ENCODE measurements at places on chromosomes 4 and X.

GRCh38 chr4:158913766-158914165, 144.9 kb downstream of the FNIP2 start:
- DNase-seq: no peak

DNA sequence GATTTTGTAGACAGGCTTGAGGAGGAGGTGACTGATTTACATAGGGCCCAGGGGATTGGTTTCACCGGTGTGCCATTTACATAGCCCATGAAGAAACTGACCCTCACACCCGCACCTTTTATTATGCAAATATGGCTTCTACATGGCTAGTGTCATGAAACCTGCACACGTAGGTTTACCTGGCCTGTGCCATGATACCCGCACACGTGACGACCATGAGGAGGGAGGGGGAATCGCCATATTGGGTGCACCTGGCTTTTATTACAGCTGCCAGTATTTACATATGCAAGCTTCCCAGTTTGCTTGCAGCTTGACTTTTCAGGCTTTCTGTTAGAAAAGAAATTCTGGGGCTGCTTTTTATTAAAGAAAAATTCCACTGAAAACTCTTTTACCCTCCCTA, 359.7 kb downstream of the ADAM29 start:
- DNase-seq: no peak

GRCh38 chrX:87572901-87573300, 55.3 kb downstream of the KLHL4 start:
- DNase-seq: no peak

GRCh38 chr4:138686106-138686835, 329.3 kb upstream of the NOCT start:
- DNase-seq: no peak

DNA sequence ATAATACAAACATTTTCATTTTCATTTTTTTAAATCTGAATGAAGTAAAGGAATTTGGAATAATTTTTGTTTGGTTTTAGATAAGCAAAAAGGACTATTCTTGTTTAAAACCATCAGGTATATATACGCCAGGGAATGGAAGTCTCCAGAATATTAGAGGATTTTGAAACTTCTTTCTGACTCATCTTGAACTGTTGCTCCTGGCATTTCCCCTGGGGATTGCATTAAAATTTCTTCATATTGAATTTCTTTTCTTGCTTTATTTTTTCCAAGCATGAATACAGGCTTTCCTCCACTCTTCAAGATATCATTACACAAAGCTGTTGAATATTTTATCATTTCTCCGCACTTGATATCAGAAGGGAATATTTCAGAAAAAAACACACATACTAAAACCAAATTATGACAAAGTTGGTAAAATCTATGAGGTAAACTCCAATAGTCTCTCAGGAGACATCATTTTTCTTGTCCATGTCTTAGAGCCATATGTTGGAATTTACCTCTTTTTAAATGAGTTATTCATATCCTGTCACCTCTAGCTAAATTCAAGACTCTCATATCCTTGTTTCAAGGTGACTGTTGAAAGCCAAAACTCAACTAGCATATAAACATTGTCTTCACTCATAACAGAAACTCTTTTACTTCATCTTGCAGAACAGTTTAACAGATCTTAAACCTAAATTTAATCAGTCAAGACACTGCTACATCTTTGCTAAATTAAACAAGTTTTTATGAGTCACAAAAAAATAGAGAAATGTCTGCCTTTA, 20.7 kb upstream of the CSN1S1 start:
- no peak for DNase-seq

DNA sequence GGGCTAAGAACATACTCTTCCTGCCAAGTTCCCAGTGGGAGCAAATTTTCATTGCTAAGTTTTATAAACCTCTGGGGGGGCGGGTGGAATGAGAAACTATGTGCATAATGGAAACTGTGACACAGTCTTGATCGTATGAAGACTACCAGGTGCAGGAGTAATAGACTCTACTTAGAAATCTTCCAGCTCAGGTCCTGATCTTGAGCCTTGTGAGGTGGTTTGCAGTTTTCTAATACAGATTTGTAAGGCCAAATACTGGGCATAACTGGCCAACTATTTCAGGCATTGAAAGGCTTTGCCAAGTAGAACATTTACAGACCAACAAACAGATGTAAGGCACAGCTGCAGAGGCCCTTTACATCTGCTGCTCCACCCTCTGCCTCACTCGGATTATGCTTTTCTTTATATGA, 89.7 kb upstream of the CBR4 start:
- no peak for DNase-seq

GRCh38 chr4:68469482-68469881, 22.2 kb downstream of the TMPRSS11E start:
- DNase-seq: no peak

DNA sequence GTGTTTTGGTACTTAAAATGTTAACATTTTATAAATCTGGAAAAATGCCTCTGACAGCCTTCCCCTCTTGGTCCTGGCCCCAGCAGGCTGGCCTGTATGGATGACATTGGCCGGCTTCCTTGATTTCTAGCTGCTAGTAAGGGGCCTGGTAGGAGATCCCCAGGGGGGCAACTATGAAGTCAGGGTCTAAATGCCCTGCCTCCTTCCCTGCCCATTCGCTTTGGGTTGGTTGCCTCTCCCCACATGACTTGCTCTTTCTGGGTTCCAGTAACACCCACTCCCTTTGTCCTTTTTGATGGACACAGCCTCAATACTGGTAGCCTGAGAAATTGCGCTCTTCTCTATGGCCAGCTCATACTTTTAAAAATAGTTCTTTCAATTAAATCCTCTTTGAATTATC, 78.0 kb upstream of the MAD2L1 start:
- DNase-seq: no peak

- no peak for DNase-seq
Observed at GRCh38 chrX:44072631-44073030, 99.4 kb upstream of the NDP start.

DNA sequence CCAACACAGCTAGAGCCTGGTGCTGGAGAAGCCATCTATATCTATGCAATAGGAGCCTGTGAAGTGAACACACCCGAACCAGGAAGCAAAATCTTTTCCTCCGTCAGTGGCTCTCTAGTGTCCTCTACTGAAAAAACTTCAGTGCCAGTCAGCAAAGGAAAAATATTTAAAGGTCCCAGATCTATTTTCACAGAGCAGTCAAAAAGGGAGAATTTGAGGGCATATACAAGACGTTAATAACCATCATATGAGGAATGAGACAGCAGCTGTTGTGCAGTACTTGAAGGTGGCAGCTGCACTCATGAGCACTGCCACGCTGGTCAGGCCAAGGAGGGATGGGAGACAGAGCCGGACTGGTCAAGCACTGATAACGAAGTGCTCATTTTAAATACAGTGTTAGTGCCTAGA, 14.4 kb downstream of the MCUB start:
- DNase-seq: no peak

GRCh38 chr4:147597561-147597960, 19.6 kb upstream of the TMEM184C start:
- DNase-seq: no peak

DNA sequence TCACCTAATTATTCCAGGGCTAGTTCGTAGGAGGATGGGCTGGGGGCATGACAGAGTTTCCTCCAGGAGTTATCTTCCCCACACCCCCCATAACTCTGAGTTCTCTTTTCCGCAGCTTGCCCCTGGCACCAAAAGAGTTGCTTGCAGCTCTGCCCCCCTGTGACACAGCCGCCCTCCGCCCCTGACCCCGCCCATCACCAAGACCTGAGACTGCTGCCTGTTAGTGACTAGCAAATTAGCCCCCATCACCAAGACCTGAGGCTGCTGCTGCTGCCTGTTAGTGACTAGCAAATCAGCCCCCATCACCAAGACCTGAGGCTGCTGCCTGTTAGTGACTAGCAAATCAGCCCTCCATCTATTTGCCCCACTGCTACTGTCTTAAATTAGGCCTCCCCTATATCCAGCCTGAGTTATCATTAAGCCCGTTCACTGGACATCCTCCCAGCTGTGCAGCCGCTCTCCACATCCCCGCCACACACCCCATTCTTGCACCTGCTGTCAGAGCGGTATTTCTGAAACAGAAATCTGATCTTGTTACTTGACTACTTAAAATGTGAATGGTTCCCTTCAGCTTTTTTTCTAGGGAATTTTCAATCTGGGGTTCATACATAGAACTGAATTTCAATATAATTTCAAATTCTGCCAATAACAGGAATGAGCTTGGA, 1.5 kb upstream of the PAPSS1 start:
- peak; percentile 8 for DNase-seq

GRCh38 chr4:71772592-71772991, 11.3 kb downstream of the GC start:
- no peak for DNase-seq

DNA sequence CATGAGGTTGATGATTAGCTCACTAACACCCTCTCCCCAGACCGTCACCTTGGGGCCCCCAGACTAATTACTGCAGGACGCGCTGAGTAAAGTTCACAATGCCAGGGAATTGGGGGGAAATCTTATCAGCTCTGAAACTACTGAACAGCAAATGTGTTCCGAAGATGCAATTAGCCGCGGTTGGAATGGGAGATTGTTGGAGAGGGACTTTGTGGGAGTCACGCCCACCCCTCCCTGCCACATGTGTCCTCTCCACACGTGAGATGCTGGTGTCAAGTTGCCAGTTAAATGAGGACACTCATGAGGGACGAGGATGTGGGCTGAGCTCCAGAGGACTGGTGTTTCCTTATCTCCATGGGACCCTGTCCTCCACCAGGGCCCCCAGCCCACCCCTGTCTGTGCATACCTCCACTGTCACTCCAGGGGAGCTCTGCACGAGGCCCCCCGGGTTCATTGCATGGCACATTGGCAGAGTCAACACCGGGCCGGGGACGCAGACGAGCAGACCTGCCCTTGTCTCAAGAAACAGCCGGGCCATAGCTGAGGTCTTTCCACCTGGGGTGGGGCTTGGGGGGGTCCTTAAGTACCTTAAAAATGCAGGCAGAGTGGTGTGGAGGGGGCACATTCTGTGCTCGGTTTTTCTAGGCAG, 175.4 kb upstream of the PSAPL1 start:
- DNase-seq: no peak

- DNase-seq: no peak
Observed at GRCh38 chr4:84413976-84414375, 85.1 kb downstream of the NKX6-1 start.

DNA sequence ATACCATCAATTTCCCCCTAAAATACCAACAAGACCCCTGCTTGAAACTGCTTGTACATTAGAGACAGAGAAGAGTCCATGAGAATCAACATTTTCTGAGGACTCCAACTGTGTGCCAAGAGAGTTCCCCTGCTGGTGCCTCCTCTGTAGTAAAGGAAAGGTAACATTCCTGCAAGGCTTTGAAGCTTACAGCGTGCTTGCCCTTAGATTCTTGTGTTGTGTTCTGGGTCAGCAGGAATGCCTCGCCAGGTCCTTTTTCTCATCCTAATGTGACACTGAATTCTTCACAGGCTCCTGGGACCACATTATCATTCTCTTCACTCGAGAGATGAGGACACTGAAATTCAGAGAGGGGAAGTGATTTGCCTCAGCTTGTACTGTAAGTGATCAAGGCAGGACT, 9.7 kb upstream of the EOLA2 start:
- DNase-seq: no peak

- DNase-seq: no peak
Observed at GRCh38 chr4:94342694-94343093, at the start of gene HPGDS. Gene HPGDS (minus strand): TSS chr4:94342836. CDS start chr4:94334629, 8,207 bp downstream.

DNA sequence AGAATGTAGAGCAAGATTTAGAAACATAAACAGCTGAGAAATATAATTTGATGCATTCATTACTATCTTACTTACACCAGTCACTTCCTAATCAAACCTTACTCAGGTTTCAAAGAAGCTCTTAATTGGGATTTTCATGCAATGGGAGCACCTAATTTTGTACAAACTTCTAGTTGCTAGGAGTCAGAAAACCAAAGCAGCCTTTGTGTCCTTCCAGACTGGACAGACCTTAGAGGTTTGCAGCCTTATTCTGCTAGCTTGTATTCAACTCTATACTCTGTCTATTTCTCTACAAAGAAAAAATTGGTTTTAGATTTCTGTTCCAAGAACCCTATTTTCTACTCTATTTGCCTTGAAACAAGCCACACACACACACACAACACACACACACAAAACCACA, 19.4 kb downstream of the GABRA2 start:
- DNase-seq: no peak

- no peak for DNase-seq
Observed at GRCh38 chrX:39893417-39894338, 204.1 kb downstream of the BCOR start.

GRCh38 chr4:75973766-75974165, 17.0 kb downstream of the SDAD1 start:
- DNase-seq: no peak

DNA sequence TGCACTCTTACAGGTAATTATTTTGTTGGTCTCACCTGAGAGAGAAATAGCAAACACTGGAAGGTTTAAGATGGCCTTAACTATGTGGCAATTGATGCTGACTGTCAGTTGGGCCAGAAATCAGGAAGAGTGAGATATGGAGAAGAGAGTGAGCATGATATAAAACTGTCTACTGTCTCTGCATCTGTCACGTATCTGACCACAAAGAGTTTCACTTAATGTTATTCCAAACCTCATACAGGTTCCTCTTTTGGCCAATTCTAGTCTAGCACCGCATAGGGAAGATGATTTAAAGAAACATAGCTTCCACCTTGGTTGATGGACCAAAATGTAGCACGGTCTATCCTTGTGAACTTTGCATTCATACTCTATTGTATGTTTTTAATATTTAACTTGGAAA, 381.0 kb upstream of the BOD1L1 start:
- no peak for DNase-seq

GRCh38 chr4:176988226-176988625, 195.5 kb upstream of the VEGFC start:
- no peak for DNase-seq

DNA sequence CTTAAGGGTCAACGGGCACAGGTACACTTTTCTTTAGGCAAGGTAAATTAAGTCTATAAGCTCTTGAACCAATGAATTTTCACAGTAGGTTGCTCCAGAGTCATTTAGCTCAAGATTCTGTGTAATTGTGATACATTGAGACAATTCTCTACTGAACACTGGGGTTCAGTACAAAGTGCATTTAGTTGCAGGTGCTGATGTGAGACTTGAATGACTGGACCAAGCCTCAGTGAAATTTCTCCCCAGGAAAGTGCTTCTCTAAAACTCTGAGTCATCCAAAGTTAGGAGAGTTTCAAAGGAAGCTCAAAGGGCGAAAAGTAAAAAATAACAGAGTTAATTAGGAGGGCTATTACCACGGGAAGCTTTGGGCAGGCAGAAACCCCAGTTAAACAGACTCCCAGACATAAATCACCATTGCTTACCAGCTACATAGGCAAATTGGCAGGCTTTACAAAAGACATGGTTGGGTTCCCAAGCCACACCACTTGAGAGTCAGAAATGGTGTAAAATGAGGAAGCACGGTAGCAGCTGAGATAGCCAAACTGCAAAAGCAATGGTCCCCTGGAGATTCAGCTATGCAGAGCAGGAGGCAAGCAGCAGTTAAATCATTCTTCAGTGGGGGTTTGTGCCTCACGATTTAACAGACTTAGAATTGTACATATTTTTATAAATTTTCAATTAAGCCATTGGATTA, 202.6 kb downstream of the PCDH19 start:
- no peak for DNase-seq

GRCh38 chr4:140790171-140790570, 34.0 kb upstream of the TBC1D9 start:
- DNase-seq: no peak

GRCh38 chrX:51975811-51976210, 82.4 kb downstream of the MAGED1 start:
- DNase-seq: no peak

GRCh38 chr4:16775411-16776154, 122.9 kb downstream of the LDB2 start:
- DNase-seq: no peak

GRCh38 chrX:24877854-24878650, 137.7 kb downstream of the ARX start:
- DNase-seq: no peak

GRCh38 chr4:84623661-84624060, 40.7 kb downstream of the CDS1 start:
- no peak for DNase-seq

All from activated CD4-positive, CD25-positive, alpha-beta regulatory T cell (primary cell).